ENCODE measurements at places on chromosomes 2 and 18.
A peak's percentile ranks its signal among the peaks of the same experiment; 100 is the strongest.

DNA sequence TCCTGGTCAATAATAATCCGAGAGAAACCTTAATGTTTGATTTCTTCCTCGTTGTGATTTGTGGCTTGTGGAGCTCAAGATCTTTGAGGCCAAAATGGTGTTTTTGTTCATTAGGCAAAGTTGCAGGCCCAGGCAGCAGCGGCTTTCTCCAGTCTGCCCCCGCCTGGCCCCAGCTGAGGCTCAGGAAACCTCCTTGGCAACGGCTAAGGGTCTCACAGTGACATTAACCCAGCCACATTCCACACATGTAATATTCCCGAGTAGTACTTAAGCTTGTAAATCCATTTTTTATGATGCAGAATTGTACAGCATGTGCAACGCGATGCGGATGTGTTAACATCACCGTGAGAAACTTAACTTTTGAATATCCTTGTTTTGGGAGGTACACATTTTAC, 200.1 kb downstream of the BCL11A start:
- DNase-seq, result no peak

GRCh38 chr2:129201696-129202095, 777.8 kb upstream of the RAB6C start:
- DNase-seq, result no peak

DNA sequence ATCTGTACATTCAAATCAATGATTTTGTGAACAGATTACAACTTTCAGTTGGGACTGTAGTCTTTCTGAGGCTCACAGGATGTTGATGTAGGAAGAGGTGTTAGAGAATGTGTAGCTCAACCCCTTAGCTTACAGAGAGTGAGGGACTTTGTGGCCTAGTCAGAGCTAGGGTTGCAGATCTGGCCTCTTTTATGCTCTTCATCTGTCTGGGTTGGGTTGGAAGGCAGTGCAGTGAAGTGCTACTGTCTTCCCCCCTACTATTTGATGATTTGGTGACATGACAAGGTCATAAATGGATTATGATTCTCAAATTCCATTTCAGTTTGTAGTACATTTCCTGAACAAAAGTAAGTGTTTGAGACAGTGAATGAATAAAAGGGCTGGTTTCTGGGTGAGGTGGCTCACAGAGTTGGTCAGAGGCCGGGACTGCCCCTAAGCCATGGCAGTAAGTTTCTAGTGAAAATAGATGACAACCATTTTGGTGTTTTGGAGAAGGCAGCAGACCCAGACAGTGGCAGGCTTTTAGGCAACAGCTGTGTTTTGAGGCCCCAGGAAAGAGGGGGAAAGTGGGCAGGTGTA, 21.6 kb downstream of the MAP4K4 start:
- DNase-seq, result no peak

DNA sequence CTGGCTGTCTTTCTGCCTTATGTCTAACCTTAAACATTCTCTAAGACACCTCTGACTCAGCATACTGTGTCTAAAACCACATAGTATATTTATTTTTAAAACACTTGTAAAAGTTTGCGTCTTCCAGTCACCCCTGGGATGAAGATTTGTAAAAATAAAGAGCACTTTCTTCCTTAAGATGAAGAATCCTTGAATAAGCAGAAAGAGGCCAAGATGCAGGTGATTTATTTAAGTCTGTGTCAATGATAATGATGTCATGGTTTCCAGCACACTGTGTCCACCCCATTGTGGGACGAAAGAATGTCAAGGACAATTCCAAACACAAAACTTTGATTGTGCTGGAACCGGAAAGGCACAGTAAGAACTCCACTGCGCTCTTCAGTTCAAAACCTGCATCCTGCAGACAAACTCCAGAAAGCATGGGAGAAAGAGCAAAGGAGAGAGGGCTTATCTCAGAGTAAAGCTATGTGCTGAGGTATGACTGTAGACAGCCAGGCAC, 92.9 kb downstream of the ZEB2 start:
- DNase-seq, result peak; percentile 63

DNA sequence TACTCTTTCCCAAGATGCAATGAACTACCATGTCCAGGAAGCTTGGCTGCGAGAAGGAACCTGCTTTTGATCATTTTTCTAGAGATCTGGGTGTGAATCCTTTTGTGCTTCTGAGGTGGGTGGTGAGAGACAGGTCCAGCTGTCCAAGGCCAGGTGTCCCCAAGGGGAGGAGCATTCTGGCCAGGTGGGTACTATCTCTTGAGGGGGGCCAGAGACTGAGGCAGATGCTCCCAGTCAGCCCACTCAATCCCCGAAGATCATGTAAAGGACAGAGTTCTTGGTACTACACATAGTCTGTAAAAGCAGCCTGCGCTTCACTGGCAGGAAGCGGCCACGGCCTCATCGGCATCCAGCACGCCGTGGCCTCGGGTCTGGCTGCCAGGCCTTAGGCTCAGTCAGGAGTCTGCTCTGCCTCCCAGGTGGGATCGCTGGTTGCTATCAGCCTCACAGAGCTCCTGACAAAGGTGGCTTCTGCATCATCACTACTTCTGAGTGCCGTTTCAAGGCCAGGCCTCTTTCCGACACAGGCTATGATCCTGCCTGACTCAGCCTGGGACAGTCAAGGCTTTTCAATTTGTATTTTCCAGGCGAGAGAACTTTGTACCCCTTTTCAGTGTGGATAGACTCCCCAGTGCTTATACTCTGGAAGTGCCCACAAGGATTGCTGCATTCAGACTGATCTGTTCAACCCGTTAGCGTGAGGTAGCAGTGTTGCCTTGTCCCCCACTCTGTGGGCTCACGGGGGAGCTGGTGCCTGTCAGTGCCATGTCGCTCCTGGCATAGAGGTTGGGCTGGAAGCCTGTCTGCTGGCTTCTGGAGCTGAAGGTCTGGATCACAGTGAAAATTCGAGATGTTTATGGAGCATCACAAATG, 29.1 kb downstream of the STK25 start:
- DNase-seq, result no peak

- peak; percentile 30 for DNase-seq
These were observed 106.0 kb downstream of the UBR3 start for GRCh38 chr2:169933124-169933711.

- no peak for DNase-seq
These were observed 57.5 kb upstream of the MFF start for GRCh38 chr2:227267410-227268115.

DNA sequence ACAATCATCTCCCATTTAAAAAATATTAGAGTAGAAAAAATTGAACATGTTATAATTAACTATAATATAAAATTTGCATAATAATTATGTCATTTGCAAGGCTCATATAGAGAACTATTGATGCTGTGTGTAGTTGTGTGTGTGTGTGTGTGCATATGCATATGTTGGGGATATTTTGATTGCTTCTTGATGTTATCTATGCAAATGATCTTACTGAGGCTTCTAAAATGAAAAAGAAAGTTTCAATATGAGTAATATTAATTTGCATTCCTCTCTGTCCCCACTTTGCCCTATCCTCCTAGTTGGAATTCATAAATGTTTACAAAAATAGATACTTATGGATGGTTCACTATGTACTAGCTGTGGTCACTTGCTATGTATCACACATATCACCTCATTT, 523.3 kb downstream of the TRIB2 start:
- DNase-seq, result no peak

DNA sequence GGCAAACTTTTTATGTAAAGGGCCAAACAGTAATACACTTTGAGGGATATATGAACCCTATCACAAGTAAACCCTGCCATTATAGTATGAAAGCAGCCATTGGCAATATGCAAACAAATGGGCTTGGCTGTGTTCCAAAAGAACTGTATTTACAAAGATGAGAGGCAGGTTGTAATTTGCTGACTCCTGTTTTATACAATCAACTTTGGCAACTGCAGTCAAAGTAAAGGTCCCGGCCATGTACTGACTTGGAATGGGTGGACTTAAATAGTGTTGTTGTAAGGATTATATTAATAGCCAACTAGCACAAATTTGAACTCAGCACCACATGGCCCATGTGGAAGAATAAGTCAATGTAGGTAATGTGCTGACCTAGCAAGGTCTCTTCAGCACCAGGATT, 223.4 kb downstream of the WDPCP start:
- no peak for DNase-seq

- DNase-seq, result no peak
These were observed 184.2 kb downstream of the PIEZO2 start for GRCh38 chr18:10965119-10965518.

- no peak for DNase-seq
These were observed 34.8 kb downstream of the LIPG start for GRCh38 chr18:49596687-49597086.

DNA sequence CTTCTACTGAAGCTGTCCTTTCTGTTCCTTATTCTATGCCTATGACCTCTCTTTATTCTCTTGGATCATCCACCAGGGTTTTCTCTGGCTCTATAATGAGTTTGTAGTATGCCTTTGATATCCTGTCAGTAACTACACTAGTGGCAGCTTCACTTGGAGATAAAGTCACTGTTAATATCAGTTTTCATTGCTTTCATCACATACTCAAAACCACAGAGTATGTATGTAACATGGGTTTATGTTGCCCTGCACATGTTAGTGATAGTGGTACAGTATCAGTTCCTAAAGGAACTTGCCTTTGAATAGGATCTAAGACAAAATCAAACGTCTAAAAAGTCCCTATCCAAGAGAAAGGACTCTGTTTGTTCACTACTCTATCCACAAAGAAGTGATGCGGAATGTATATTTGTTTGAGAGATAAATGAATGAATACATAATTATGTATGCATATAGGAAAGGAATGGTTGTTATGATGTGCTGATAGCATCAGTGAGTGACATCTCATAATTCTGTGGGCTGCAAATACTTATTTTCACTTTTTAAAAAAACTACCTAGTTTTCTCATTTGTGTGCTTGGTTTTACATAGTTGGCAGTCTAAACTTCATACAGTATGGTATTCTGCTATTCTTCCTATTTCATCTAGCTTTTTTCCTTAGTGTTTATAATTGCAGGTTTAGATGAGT, 45.1 kb downstream of the TET3 start:
- no peak for DNase-seq

DNA sequence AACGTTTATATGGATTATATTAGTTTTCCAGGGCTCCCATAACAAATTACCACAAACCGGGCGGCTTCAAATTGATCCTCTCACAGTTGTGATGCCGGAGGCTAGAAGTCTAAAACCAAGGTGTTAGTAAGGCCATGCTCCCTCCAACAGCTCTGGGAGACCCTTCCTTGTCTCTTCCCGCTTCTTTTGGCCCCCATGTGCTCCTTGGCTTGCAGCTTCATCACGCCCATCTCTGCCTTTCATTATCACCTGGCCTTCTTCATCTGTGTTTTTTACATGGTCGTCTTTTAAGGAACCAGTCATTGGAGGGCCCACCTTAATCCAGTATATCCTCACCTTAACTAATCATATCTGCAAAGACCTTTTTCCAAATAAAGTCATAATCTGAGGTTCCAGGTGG, 13.9 kb downstream of the MAPRE2 start:
- no peak for DNase-seq

GRCh38 chr2:85369500-85369899, 14.9 kb downstream of the ELMOD3 start:
- no peak for DNase-seq

DNA sequence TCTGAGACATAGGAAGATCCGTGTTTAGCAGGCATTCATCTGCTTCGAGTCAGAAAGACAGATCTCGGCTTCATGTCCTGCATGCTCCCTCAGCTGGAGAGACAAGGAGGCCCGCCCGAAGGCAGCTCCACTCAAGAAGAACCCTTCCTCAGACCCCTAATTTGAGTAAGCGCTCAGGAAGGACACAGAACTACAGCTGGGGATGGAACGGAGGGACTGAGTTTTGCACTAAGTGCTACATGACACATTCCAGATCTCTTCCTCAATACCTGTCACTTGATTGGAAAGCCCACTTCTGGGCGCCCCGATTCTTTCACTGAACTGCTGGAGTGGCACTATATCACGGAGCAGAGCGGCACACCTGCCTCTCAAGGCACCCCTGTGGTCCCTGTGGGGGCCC, 185.6 kb upstream of the PXDN start:
- DNase-seq, result no peak

DNA sequence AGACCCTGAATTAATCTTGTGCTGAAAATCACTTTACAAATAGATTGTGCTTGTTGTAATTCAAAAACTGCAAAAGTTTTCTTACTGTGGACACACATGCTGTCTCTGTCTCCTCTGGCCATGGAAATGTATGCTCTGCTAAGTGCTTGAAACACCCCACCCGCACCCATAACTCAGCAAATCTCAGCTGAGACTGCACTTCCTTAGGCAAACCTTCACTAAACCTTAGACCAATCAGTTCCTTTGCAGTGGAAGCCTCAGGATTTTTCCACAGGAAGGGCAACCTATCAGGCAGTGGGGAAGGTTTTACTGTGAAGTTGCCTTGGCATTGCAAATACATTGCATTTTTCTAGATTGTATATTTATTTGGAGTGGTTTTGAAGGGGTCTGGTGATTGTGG, 62.2 kb upstream of the PLA2R1 start:
- no peak for DNase-seq

DNA sequence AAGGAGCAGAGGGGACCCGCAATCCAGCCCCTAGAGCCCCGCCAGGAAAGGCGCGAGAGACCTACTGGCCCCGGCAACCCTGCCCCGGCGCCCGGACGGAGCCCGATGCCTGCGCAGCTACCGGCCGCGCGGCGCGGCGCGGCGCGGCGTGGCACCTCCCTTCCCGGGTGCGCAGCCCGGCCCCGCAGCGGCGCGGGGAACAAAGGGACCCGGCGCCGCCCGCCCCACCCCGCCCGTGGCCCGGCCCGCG, 307 bp downstream of the CDH2 start:
- DNase-seq, result no peak

DNA sequence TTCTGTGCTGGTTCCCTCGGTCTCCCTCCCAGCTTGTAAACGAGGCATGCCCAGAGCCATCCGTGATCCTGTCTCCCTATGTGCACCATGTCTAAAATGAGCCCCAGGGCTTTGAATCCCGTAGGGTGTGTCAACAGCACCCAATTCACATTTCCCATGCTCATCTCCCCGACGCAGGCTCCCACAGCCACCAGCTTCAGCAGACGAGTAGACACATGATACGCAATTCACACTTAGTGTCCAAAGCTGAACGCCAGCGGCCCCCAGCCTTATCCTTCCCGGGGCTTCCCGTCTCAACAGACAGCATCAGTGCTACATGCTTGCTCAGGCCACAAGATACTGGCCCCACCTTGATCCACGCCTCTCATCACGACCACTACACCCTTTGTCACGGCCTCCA, 88.1 kb downstream of the EIPR1 start:
- no peak for DNase-seq

GRCh38 chr2:100730290-100730868, 89.6 kb upstream of the NPAS2 start:
- DNase-seq, result peak; percentile 60
